ENCODE measurements at places on chromosomes 7 and 10.

DNA sequence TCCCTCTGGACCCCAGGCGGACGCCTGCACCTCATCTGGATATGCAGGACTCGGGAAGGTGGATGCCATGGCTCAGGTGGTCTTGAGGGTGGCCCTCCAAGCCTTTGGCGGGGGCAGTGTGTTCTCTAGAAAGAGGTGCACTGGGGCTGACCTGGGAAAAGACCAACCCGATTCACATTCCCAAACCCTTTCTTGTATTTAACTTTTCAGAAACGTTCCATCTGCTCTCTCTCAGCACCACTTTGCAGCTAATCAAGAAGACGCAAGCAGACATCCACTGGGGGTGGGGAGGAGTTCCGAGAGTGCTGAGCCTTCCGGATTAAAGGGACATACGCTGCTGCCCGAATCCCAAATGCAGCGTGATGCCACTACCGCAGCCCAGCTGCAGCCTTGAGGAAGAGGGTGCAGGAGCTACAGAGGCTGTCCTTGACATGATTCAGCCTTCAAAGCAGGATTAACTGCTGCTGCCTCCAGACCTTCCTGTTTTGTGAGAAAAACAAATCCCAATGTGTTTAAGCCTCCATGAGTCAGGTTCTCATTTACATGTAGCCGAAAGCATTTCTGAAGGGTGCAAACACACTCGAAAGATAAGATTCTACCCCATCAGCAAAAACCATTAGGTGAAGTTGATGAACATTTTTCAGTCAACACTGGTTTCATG is 39.9 kb downstream of the RBM17 start:
- no peak for DNase-seq

GRCh38 chr10:31120961-31121685 is 89.5 kb upstream of the ZNF438 start:
- DNase-seq: no peak

- DNase-seq: no peak
These were observed 11.5 kb upstream of the NFKB2 start for GRCh38 chr10:102384053-102384452.

GRCh38 chr10:97659589-97659988 is 19.1 kb downstream of the PI4K2A start:
- no peak for DNase-seq

- peak; percentile 24 for DNase-seq
These were observed 115.5 kb upstream of the GNAI1 start for GRCh38 chr7:80018941-80019808.

DNA sequence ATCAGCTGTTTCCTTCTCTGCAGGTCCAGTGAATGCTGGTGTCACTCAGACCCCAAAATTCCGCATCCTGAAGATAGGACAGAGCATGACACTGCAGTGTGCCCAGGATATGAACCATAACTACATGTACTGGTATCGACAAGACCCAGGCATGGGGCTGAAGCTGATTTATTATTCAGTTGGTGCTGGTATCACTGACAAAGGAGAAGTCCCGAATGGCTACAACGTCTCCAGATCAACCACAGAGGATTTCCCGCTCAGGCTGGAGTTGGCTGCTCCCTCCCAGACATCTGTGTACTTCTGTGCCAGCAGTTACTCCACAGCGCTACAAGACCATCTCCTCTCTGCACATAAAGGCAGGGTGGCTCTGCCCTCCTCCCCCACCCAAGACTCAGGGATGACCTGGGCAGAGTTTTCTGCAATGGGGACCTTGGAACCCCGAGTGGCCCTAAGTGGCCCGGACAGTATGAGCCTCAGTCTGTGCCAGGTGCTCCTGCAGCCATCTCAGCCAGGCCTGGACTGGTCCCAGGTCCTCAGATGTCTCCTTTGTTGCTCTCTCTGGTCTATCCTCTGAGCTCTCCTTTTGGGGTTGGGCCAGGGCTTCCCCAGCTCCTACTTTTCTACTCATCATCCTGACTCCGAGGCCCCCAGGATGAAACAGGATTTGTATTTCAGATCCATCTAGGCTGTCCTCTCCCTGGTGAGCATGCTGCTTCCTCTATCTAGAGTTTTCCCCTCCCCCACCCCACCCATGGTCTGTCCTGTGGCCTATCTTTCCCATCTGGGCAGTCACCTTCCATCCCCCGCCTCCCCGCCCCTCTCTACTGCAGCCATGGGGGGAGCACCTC is 212.1 kb upstream of the PRSS58 start:
- DNase-seq: no peak

- DNase-seq: no peak
These were observed 46.2 kb upstream of the COMTD1 start for GRCh38 chr10:75281974-75282373.

- no peak for DNase-seq
These were observed 54.1 kb downstream of the JAZF1 start for GRCh38 chr7:28126410-28127041.

DNA sequence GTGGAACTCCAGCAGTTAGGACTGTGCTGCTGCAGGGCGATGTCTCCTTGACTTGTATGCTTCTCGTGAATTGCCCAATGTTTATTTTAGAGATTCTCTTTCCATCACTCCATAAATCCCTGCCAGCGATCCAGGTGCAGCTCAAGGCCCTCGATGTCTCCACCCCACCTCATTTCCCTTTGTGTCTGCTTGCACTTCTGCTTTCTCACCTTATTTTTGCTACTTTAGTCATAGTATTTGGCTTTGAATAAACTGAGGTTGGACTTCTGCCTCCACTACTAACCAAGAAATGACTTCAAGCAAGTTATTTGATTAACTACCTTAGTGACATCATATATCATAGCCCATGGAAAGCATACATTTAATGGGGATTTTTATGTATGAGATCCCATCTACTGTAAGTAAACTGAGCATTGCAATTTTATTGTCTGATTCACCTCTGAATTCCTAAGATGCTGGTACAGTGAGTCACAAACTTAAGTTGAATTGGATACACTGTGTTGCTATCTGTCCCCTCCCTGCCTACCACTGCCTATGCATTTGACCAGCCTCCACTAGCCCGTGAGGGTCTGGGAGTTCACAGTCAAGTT is 255.8 kb downstream of the ABCA13 start:
- peak; percentile 87 for DNase-seq

DNA sequence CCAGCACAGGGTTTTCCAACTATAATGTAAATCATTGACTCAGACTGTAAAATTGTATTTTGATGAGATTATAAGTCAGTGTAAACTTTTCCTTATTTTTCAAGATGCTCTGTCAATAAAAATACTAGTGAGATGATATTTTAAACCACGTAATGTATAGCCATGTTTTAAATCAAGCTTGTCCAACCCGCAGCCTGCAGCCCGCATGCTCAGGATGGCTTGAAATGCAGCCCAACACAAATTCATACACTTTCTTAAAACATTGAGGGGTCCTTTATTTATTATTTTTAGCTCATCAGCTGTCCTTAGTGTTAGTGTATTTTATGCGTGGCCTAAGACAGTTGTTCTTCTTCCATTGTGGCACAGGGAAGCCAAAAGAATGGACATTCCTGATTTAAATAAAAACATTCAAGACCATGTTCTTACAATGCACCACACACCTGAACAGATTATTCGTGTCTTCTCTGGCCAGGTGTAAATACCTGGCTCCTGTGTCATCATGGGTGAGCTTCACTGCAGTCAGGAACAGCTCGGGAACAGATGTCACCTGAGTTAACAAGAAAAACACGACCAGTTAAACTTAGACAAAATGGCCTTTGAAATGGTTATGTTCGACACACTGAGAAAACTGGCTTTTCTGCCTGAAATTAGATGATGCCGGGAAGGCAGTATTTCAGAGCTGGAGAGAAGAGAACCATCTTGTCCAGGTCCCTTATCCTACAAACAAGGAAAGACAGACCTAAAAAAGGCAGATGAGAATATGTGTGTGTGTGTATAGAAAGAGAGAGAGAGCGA is 5.9 kb downstream of the PITRM1 start:
- no peak for DNase-seq

All from HS-5 (cell line).